ENCODE measurements at places on chromosomes 16 and 17.

- DNase-seq = no peak
Observed at GRCh38 chr16:10324210-10324609, 61.7 kb upstream of the ATF7IP2 start.

GRCh38 chr17:37359682-37360188 is 16.1 kb upstream of the C17orf78 start:
- no peak for DNase-seq

- no peak for DNase-seq
Observed at GRCh38 chr16:81937305-81938038, 73.8 kb downstream of the SDR42E1 start.

DNA sequence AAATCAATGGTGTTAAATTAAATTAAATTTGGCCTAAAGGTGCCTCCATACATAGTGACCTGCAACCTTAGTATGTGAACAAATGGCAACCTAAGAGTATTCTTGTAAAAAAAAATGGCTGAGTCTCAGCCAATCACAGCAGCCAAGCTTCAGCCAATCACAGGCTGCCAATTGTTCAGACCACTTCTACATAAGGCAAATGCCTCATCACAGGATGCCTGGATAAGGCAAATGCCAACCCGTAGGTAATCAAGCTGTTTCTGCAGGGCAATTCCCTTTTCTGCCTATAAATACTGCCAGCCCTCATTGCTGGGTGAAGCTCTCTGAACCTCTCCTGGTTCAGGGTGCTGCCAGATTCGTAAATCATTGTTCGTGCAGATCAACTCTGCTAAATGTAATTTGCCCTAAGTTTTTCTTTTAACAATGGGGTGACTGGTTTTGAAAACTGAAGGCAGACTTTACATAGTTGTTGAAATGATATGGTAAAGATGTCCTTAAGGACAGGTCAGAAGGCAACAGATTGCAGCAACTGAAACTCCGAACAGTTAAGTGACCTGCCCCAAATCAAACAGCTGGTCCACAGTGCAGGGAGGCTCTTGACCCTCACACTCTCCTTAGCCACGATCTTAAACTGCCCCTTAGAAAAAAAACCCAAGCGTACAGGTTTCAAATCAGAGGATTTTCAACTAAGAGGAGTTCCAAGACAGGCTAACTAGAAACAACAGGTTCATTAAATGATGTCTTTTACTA is 50.3 kb downstream of the N4BP1 start:
- DNase-seq = no peak

GRCh38 chr16:83994087-83994486 is 26.0 kb downstream of the NECAB2 start:
- DNase-seq = no peak

GRCh38 chr17:6496116-6496481 is 51.8 kb downstream of the PIMREG start:
- DNase-seq = peak; percentile 12

DNA sequence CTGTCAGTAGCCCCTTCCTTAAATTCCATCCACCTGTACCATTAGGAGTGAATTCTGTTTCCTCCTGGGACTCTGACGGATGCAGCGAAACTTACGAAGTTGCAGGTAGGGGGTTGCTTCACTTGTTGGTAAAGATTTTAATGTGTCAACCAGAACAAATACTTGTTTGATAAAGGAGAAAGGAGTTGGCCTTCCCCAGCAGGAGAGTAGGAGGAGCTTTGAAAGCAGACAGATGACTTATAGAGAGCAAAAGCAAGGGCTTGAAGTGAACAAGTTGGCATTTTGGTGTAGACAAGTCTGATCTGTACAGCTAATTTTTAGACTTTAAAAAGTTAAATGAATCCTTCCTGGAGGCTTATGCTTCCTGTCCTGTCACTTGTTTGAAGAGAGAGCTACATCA is 38.1 kb upstream of the PMFBP1 start:
- no peak for DNase-seq

GRCh38 chr17:76543826-76544545 is 4.1 kb downstream of the PRCD start:
- no peak for DNase-seq

- no peak for DNase-seq
Observed at GRCh38 chr17:78669975-78670518, 92.9 kb upstream of the DNAH17 start.

GRCh38 chr16:56122251-56122650 is 69.0 kb upstream of the GNAO1 start:
- DNase-seq = no peak

- DNase-seq = no peak
Observed at GRCh38 chr17:83100220-83100852, 20.9 kb downstream of the METRNL start.

DNA sequence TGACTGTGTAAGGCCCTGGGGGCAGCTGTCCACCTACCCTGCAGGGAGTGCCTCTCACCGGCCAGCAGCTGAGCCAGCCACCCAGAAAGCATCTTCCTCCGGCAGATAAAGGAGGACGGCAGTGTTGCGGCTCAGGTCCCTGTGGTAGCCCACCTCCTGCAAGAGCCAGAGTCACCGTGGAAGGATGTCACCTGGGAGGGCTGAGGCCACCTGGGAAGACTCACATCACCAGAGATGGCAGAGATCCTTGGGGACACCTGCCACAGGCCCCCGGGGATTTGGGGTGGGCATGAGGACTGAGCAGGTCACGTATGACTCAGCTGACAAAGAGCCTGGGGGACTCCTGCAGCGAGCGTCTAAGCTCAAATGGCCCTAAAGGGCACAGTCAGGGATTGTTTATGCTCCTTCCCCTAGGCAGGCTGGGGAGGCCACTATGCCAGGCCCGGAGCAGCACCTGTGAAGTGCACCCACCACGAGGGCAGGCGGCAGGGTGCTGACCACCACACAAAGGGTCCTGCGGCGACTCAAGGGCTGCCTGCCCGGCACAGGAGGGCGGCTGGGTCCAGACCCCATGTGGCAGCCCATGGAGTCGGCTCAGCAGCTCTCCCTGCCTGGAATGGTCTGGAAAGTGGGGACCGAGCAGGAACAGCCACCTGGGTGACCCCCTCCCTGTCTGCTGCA is 44.1 kb downstream of the TNFRSF13B start:
- DNase-seq = no peak

GRCh38 chr17:13074026-13074425 is 56.2 kb upstream of the ELAC2 start:
- no peak for DNase-seq

- no peak for DNase-seq
Observed at GRCh38 chr16:87323727-87324410, 6.7 kb upstream of the C16orf95 start.

DNA sequence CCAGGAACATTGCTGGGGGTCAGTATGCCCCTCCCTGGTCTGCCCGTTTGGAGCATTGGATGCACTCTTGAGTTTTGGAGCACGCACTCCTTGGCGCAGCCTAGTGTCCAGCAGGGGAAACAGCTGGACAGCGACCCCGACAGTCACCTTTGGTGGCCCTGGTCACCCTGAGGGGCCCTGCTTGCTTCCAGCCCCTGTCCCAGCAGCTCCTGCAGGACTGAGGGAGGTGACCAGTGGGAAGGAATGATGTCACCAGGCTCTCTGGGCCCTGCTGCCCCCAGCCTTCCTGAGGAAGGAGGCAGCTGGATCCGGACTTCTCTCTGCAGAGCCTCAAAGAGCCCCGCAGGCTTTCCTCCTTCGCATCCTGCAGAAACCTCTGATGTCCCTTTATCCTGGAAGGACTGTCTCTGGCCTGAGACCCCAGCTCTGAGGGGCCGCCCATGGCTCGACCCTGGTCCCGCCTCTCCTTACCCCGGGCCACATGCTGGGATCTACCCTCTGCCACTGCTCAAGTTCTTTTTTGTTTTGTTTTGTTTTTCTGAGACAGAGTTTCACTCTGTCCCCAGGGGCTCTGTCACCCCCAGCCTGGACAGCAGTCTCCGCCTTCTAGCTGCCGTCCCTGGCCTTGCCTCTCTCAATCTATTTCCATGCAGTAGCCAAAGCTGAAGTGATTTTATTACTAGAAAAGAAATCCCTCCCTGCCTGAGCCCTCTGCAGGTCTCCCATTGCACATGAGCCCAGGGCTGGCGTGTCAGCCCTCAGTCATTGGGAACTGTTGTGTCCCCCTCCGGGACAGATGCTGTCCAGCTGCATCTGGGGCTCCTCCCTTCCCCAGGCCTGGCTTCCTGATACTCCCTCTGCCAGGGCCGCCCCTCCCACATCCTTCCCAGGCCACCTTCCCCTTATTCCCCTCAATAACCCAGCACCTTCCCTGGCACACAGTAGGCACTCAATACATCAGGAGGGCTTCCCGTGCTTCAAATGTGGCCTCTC is 11.6 kb downstream of the ZSCAN10 start:
- DNase-seq = no peak

DNA sequence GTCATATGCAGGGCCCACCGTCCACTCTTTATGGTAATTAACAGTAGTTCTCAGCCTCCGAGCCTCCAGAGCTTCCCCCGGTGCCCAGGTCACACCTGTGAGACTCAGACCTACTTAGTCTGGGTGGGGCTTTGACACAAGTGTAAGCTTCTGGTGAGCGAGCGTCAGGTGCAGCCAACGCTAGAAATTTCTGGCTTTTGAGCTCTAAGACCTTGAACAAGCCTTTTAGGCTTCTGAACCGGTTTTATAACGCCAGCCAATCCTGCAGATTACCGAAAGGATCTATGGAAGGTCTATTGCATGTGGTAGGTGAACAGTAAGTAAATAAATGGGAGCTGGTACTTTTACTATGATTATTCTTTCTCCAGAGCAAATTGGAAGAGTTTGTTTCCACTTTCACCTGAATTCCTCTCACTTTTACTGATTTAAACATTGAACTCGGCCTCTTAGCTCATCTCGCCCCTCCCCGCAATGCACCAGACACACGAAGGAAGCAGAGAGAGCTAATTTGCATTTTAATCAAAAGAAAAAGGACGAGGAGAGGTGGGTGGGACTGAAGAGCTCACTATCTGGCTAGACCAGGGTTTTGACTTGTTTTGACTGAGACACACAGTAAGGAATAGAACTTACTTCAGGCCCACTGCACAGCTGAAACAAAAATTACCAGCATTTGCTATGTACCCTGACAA is 47.1 kb downstream of the ABAT start:
- DNase-seq = no peak

GRCh38 chr16:77873066-77873465 is 84.7 kb downstream of the VAT1L start:
- no peak for DNase-seq

GRCh38 chr17:48545539-48545938 is 630 bp upstream of the HOXB2 start:
- DNase-seq = no peak

DNA sequence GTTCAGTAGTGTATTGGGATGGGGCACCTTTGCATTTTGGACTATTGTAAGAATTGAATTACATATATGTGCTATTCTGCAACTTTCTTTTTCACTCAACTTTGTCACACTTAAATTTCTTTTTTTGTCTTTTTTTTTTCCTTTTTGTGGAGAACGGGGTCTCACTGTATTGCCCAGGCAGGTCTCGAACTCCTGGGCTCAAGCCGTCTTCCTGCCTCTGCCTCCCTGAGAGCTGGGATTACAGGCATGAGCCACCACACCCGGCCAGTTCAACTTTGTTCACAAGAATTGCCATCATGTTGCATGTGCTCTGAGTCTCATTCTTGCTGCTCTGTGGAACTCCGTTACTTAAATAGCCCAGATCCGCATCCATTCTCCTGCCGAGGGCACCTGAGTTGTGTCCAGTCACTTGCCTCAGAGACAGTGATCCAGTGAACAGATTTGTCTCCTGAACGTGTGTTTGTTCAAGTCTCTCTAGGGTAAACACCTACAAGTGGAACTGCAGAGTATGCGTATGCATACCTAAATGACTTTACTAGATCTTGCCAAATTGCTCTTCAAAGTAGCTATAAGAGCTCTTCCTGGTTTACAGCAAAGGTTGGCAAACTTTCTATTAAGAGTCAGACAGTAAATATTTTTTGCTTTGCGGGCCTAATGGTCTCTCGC is 3.4 kb upstream of the SLC38A10 start:
- no peak for DNase-seq

GRCh38 chr16:79811541-79811940 is 211.0 kb upstream of the MAF start:
- DNase-seq = no peak

DNA sequence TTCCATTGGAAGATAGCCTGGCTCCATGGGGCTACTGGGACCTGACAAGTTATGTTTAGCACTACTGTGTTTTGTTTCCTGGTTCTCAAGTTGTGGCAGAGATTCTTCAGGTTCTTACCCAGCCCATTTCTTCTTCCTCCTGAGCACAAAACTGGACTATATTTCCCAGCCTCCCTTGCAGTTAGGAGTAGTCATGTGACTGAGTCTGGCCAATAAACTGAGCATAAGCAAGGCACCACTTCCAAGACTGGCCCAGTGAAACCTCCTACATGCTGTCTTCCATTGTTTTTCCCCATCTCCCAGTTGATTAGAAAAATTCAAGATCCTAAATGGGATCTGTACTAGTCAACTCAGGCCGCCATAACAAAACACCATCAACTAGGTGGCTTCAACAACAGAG is 28.2 kb upstream of the RBBP6 start:
- DNase-seq = no peak

GRCh38 chr17:28033972-28034714 is 8.3 kb upstream of the NLK start:
- DNase-seq = no peak

DNA sequence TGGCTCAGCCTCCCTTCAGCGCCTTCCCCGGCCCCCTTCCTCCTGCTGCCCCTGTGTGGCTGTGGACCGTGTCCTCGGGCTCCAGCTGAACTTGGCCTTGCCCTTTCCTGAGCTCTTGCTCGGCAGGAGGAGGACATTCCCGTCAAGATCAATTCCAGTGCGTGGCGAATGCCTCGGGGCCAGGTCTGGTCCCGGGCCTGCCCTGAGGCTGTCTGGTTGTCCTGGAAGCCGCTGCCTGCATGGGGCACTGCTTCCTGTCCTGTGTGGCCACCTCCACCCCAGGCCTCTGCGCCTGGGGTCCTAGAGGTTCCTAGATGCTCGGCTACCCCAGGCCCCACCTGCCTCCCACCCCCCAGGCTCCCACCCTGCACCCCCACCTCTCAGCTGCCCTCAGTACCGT is 12.8 kb downstream of the BAHCC1 start:
- DNase-seq = no peak

GRCh38 chr17:78568494-78569115 is 8.6 kb downstream of the DNAH17 start:
- DNase-seq = no peak

DNA sequence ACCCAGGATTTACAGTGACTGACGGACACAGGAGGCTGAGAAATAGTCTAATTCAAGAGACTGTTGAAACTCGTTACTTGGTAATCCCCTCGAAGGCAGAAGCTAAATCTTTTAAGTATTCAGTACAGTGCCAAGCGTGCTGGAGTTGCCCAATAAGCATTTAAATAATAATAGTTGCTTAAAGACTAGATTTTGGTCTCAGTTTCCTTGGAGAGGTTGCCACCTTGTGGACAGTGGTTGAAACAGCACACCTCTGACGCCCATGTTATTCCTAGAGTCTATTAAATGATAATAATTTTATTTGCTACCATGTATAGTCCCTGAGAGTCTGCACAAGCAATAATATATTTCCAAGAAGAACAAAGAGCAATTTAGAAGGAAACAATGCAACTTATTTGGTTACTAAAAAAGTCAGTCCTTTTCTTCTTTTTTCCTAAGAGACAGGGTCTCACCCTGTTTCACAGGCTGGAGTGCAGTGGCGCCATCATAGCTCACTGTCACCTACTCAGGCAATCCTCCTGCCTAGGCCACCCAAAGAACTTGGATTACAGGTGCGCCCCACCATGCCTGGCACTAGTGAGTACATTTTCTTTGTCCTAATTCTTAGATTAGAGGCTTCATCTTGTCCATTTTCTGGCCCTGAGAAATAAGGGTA is 138.0 kb upstream of the NUDT7 start:
- peak; percentile 22 for DNase-seq

- DNase-seq = no peak
Observed at GRCh38 chr17:4110152-4110551, 32.7 kb downstream of the ZZEF1 start.
